Type B pancreatic cell (in vitro differentiated cells): ENCODE measurements at places on chromosomes 2 and 18.

DNA sequence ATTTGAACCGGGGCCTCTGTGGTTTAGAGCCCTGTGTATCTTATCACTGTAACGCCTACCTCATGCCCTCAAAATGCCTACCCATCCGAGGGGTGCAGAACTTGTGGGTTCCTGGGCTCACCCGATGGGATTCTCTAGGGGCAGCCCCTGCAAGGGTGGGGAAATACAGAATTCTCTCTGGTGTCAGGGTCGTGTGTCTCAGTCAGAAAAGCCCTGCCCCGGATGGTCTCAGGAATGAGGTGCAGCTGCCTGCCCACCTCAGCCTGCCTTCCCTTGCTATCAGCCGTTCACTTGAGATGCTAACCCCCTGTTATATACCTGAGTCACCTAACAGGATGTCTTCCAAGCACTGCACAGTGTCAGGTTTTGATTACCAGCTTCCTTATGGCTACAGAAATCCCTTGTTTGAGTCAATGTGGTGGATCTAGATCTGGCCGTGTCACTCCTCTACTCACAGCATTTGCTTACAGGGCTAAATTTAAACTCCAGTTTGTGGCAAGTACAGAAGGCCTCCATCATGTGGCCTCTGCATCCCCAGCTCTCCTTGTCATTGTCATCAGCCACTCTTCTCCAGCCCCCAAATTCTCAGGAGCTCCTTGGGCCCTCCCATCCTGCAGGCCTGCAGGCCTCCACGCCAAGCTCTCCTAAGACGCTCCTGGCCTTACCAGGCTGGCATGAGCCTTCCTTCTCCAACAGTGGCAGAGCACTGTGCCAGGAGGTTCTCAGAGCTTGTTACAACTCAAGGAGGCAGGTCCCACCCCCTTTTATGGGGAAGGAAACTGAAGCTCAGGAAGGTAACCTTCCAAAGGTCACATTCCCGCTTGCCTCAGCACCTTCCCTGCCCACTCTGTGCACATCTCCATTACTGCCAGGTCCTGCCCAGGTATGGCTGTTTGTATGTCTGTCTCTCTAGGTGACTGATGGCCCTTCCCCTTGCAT, 14.3 kb upstream of the MAP3K2 start:
- DNase-seq = no peak

GRCh38 chr18:11002796-11003195, 146.6 kb downstream of the PIEZO2 start:
- no peak for DNase-seq

DNA sequence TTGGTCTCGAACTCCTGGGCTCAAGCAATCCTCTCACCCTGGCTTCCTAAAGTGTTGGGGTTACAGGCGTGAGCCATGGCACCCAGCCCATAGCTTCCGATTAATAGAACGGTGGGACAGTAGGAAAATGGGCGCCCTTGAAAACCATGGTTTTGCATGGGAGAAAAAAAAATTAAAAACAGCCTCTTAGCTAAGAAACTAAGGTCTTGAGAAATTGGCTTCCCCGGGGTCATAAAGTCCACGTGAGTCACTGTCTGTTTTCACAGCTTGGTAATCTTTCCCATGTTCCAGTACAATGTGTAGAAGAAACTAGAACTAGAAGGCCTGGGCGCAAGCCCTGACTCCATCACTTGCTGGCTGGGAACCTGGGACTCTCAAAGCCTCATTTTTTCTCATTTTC, 20.7 kb downstream of the B3GNT2 start:
- DNase-seq = no peak

DNA sequence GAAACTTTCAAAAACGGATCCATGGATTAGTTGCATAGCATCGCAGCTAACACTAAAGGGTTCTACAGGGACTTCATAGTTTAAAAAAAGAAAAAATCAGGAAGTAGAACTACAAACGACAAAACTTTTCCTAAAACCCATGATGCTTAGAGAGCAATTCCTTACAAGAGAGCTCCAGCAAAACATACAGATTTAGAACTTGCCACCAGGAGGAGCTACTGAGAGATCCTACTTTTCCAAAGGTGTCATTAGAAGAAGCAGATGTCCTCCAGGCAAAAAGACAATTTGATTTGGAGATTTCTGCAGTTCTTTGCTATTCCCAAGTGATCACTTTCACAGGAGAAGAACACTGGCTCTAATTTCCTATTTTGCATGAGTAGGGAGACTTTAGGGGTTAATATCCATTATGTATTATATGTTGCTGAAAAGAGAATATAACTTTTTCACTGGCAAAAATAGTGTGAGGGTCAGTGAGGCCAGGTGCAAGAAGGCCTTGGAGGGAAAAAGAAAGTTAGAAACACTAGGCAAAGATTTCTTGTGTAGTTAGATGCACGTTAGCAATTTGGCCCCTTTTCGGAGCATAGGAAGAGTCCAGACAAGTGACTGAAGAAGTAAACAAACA, 436.2 kb downstream of the SUCLG1 start:
- no peak for DNase-seq

DNA sequence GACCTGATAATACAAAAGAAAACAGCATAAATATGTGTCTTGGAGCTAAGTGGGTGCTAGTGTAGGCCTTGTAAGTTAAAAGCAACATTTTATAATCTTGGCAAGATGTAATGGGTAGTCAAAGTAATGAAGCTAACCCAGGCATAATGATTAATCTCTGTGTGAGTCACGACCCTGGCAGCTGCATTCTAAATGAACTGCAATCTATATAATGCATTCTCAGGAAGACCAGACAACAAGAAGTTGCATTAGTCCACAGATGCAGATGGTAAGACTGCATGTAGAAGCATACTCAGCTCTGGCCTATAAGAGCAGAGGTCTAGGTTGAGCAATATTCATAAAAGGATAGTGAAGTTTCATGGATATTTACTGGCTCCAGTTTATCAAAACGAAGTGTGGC, 85.6 kb upstream of the ETAA1 start:
- no peak for DNase-seq

DNA sequence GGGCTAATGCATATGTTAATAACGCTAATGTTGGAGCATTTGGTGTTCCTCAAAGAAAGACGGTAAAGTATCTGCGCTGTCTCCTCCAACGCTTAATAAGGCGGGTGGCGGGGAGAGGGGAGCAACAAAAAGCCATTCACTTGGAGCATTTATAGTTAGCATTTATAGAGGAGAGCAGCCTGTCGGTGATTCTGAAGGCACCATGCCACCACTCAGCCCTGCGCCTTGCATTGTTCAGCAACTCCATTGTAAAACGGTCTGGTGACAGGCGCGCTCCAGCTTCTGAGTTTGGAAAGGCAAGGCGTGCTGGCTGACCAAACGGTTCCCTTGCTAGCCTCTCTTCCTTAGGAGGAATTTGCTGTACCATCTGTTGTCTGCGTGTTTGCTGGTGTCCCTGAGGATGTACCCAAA, 83.9 kb downstream of the LYPD1 start:
- DNase-seq = no peak

DNA sequence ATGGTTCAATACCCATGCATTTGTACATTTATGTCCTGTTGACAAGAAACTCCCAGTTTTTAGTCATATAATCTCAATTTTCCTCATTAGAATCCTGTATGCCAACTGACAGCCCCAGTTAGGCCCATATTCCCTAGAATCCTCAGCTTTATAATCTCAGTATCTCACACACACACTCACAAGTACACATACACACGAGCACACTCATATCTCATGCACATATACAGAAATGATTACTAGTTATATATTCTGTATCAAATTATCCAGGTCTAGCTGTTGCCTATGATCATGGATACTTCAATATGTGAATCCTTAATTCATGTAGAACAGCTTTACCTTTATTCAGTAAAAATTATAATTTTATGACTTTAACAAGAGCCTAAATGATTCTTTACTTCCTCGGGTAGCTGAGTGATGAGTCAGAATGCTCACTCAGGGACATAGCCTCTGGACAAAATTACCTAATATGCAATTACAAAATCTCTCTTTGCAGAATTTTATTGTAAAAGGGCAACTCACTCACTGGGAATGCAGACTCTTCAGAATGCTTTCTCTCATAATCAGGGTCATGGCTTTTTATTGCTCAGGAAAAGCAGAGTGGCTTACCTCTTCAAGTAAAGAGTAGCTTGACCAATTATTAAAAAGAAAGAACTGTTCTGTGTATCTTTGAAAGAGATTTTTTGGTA, 193.6 kb upstream of the PIK3C3 start:
- no peak for DNase-seq

- DNase-seq = no peak
Measured at GRCh38 chr2:205628422-205628821, 53.9 kb upstream of the NRP2 start.

DNA sequence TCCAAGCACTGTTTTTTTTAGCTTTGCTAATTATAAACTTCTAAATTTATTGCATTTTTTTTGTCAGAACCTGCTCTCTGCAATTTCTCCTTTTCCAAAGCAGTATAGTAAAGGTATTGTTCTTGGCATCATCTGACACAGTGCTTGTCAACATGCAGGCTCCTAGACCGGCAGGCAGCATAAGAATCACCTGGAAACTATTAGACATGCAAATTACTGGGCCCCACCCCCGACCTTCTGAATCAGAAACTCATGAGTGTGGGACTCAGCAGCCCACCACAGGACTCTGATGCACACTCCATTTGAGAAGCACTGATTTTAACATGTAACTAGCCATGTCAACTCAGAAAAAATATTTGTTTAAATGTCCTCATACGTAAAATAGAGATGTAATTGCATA, 551.1 kb upstream of the CELF4 start:
- no peak for DNase-seq

DNA sequence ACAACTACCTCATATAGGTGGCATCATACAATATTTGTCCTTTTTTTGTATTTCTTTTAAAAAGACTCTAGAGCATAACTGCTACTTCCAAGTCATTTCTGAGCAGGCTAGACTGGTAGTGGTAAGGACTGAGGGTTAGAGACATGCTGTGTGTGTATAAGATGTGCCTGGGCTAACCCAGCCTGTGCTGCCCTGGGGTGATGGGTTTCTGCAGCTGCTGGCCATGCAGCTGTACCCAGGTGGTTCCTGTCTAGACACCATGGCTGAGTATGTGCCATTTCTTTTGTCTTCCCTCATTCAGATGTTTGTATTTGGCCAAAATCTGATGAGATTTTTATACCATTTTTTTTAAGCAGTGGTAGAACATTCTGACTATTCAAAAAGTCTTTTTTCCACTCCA, 40.0 kb downstream of the MERTK start:
- no peak for DNase-seq

GRCh38 chr2:111160758-111161157, 40.0 kb downstream of the BCL2L11 start:
- no peak for DNase-seq

DNA sequence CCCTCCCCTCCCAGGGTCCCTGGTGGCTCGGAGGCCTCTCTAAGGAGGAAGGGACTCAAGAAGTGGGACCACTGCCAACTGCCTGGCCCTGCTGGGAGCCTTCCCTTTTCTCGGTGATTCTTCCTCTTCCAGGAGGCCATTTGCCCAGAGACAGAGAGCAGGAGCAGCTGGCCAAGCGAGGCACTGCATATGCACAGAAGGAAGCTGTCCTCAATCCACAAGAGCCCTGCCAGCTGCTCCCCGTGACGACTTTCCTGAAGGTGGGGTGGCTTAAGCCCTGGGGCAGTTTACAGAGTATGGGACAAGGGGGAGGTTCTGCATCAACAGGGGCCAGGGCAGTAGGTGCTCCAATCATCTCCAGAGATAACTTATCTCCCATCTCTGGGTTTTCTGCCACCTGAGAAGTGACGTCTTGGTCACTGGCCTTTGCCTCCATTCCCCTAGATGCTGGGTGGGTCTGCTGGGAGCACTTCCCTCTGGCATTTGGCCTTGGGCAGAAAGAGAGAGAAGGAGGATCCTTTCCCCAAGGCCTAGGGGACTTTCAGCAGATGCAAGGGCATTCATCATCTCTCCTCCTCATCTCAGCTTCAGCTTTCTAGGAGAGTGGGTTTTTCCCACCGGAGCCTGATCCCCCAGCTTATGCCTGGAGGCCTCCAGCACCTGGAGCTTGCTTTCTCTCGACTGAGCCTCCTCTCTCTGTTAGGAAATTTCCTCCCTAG, 28.5 kb downstream of the CIB4 start:
- DNase-seq = peak; percentile 45

GRCh38 chr2:201237486-201238123, 22.7 kb upstream of the CASP8 start:
- DNase-seq = no peak

DNA sequence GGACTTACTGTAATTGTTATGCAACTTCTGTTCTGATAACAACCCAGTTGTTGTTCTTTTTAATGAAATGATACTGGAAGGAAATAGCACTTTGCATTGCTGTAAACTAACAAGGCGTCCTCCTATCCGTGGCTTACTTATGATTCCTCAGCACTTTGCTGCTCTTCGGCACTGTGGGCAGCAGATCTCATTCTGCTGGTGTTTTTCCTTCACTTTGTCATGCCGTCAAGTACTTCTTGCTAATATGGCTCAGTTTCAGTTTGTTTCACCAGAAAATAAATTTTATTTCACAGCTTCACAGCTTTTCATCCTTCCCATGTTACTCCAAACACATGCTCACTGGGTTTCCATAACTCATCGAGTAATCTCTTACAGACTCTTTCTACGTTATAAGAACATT, 289.3 kb downstream of the MEIS1 start:
- no peak for DNase-seq

DNA sequence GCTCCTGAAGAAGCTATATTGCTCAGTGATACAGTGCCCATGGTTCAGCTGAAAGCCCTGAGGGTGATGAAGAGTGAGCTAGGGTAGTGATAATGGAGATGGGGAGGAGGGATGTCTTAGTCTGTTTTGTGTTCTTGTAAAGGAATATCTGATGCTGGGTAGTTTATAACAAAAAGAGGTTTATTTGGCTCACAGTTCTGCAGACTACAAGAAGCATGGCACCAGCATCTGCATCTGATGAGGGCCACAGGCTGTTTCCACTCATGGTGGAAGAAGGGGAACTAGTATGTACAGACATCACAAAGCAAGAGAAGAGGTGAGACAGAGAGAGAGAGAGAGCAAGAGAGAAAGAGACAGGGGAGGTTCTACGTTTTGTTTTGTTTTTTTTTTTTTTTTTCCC, 417.3 kb upstream of the TRIB2 start:
- DNase-seq = no peak

DNA sequence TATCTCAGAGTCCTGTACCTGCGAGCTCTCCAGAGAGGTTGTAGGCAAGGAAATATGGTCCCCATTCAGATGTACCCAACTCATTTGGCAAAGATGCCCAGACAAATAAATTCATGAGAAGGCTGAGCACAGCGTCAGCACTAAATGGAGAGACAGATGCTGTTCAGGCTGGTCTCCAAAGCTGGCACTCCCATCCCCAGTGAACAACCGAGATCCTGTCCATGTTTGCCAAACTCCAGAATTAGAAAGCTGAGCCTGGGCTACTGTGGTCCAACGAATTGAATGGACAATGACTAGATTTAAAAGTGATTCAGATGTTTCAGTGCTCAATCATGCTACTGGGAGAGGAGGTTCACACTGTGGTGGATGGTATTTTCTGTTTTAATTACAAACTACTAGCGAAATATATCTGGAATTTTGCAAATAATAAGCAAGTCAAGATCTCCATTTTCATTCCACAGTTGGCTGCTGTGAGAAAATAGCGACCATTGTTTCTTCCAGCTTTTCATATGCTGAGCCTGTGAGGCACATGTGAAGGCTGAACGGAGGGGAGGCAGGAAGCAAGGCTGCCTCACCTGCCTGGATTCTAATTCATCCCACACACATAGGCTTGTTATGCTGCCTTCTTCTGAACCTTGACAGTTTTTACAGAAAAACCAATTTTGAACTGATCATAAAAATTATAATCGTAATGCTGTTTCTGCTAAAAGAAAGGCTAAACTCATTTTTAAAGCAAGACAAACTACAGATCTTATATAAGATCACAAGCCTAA, 22.6 kb upstream of the DAPL1 start:
- DNase-seq = no peak
